T1000 (cell line): ENCODE measurements at places on chromosomes 6 and 20.

DNA sequence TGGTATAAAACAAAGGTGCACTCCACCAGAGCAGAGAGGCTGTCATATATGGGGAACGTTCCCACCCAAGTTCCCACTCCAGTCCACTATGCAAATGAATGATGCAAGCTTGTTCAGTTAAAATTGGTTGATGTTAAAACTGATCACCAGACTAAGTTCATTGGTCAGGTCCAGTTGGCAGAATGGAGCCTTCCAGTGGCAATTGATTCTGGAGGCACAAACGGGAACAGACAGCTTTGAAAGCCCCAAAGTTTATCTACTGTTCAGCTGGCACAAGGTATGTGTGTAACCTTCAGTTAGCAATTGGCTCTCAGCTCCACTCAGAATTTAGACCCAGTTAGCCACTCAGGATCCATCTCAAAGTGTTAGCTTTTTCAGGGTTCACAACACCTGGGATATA lies 119.4 kb upstream of the CEP85L start:
- no peak for DNase-seq

DNA sequence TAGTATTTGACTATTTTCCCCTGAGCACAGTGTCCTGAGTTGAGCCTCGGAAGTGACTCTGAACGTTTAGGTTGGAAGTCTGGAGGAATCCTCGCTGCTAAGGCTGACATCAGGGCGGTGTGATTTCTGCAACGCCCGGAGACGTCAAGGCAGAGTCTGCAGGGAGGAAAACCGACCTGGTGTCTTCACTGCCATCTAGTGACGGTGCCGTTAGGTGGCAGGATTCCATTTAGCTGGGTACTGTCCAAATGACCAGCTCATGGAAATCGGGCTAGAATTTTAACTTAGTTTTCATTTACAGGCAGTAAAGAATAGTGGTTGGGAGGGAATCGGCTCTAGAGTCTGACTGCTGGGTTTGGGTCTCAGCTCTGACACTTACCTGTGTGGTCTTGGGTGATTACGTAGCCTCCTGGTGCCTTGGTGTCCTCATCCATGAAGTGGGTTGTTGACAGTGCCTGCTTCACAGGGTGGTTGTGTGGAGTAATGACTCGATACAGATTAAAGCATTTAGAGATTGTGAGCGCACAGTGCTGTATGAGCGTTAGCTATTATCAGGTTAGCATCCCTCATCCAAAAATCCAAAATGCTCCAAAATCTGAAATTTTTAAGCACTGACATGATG lies 35.0 kb downstream of the FOXF2 start:
- peak; percentile 12 for DNase-seq

- no peak for DNase-seq
Measured at GRCh38 chr6:49490633-49491032, 9.1 kb upstream of the GLYATL3 start.

DNA sequence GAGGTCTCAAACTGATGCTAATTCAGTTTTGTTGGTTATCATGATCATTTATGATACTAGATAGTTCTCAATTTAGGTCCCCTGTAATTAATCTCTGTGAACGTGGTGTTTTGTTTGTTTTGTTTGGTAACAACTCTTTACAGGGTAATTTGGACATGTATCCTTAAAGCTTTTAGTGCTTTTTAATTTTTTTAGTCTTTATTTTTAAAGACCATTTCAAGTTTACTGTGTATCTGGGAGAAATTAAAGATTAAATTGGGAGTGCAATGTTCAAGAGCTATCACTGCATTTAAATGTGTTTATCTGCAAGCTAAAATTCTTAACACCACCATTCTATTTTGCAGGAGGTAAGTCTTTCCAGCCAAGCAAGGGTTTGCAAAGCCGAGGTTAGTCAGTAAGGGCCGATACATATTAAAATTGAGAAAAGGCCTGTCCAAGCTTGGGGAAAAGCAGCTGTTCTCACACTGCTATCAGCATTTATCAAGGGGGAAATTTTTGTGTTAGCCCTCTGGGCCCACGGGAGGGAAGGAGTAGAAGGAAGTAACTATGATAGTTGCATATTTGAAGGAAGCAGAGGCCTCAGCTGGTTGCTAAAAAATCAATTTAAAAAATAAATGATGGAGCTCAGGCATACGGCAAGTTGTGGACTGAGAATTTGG lies 59.3 kb upstream of the ZNF217 start:
- no peak for DNase-seq

GRCh38 chr20:8646716-8647115 lies 422.2 kb upstream of the PLCB4 start:
- DNase-seq: no peak

- DNase-seq: no peak
Measured at GRCh38 chr6:131129689-131130553, 5.3 kb upstream of the AKAP7 start.

GRCh38 chr6:88992741-88993552 lies 29.5 kb upstream of the RNGTT start:
- no peak for DNase-seq

- DNase-seq: no peak
Measured at GRCh38 chr6:49552596-49552995, 2.1 kb downstream of the C6orf141 start.

- no peak for DNase-seq
Measured at GRCh38 chr6:167056370-167056769, 57.2 kb downstream of the CEP43 start.

GRCh38 chr20:20839771-20840170 lies 127.3 kb upstream of the RALGAPA2 start:
- DNase-seq: no peak

- no peak for DNase-seq
Measured at GRCh38 chr20:14937021-14937420, 599.6 kb upstream of the FLRT3 start.

DNA sequence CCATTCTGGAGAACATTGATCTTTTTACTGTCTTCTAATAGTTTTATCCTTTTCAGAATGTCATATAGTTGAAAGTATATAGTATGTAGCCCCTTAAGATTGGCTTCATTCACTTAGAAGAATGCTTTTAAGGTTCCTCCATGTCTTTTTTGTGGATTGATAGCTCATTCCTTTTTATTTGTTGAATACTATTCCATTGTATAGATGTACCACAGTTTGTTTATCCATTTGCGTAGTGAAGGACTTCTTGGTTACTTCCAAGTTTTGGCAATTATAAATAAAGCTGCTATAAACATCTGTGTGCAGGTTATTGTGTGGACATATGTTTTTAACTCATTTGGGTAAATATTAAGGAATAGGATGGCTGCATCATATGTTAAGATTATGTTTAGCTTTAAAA lies 27.8 kb downstream of the ABT1 start:
- DNase-seq: no peak

GRCh38 chr6:111417181-111417585 lies 65.8 kb downstream of the REV3L start:
- DNase-seq: no peak

DNA sequence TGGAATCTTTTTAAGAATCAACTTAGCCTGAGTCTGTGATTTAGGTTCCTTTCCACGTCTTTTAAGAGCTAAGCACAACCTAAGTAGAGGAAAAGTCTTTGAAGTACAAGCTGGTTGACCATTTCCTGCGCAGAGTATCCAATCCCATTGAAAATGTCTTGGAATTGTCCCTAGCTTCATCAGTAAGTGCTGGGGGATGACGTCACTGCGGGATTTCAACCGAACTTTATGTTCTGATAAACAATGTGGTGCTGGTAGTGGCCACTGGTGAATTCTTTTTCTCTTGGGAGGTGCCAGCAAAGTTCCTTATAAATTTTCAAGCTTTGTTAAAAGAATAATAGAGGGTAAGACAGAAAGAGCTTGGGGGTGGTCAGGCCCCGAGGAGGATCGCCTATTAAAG lies 69.2 kb downstream of the PDE7B start:
- no peak for DNase-seq

DNA sequence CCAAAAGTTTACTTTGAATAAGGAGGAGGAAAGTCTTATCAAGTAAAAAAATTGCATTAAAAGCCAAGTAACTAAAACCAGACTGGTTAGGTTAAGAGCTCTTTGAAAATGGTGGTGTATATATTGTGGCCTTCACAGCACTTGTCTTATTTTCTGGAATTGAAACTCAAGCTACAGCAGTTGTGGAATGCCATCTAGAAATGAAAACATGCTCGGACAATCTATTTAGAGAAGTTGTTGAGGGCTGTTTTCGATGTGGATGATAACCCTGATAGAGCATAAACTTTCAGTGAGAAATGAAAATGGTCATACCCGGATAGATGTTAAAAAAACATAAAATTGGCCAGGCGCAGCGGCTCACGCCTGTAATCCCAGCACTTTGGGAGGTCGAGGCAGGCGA lies 47.0 kb downstream of the ARID1B start:
- no peak for DNase-seq

DNA sequence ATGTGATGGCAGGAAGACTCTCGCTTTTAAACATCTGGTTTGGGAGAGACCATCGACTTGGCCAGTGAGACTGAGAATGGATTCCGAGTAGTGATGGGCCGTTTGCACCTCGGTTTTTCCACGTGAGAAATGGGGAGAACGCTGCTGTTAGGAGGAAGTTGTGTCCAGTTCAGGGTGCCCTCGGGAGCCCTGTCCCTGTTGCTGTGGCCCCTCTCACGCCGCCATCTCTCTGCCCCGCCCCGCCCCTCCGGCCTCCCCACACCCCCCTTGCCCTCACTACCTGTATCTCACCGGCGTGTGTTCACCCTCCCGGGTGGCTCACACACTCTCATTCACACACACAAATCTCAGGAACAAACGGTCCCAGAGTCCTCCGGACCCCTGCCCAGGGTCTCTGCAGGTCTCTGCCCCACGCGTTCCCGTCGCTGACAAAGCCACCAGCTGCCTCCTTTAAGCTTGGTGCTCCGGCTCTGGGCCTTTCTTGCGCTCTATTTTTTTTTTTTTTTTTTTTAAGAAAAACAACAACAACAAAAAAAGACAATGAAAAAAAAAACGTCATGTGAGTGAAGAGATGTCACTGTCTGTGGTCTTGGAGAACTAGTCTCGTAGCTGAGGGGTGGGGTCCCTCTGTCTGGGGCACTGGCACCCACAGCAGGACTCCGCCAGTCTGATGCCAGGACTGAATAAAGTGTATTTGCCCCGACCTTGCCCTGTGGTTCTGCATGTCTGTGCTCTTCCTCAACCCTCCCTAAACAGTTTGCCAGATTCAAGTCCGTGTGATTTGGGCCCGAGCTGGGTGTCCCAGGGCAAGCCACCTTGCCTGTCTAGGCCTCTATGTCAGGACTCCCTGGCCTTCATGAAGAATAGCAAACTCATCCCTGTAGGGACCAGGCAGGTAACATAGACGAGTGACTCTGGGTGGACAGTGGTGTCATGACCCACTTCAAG lies 2.9 kb downstream of the SOX12 start:
- DNase-seq: no peak

DNA sequence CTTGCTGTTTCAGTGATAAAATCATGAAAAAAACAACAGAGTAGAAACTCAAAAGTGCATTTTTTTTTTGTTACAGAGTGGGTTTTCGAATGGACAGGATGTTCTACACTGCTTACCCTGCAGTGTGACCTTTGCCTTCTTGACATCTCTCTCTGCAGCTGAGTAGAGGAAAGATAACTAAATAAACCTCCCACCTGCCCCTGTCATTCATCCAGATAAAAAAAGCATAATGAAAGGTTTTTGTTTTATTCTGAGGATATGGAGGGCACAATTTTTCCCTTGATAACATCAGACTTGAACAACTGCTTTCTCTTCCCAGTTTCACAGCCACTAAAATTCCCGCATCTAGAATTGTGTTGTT lies 193.6 kb upstream of the FOXQ1 start:
- no peak for DNase-seq

GRCh38 chr6:13355999-13356785 lies 27.9 kb upstream of the TBC1D7 start:
- no peak for DNase-seq

- no peak for DNase-seq
Measured at GRCh38 chr6:135546680-135547418, 49.3 kb upstream of the AHI1 start.

DNA sequence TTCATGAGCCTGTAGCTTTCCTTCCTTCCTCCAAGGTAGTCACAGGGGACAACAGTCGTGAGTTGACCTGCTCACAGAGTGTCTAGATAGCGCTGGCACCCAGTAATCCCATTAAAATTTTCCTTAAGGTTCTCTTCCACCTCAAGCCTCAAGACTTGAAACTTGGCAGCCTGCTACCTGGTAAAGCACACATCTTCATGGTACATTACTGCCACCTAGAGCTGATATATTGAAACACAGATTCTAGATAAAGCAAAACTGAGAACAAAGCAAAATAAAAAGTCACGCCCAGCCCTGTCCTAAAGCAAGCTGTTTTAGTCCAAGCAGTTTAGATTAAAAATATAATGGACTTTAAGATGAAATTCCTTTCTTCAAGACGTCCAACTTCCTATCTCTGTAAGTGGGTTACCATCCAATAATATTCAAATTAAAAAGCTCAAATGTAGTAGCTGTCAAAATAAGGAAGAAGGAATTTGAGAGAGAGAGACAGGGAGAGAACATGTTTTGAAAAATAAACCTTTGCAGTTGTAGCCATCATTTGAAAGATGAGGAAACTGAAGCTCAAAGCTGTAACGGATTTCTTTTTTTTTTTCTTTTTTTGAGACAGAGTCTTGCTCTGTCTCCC lies 50.7 kb upstream of the CD83 start:
- DNase-seq: no peak

DNA sequence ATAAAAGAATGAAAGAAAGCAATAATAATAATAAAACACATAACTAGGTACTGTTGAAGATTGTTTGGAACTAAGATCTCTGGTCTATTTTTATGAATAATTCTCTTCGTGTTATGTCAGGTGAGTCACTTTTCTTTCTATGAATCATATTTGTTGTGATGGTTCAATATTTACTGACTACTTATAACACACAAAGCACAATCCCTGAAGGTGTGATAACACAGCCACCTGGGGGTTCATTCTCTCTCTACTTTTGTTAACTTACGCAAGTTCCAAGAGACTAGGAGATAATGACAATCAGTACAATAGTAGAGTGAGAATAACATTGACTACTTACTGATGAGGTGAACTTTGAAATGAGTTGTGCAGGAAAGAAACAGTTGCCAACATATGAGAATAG lies 149.9 kb downstream of the IBTK start:
- DNase-seq: no peak

GRCh38 chr6:47353871-47354270 lies 44.2 kb upstream of the TNFRSF21 start:
- no peak for DNase-seq

DNA sequence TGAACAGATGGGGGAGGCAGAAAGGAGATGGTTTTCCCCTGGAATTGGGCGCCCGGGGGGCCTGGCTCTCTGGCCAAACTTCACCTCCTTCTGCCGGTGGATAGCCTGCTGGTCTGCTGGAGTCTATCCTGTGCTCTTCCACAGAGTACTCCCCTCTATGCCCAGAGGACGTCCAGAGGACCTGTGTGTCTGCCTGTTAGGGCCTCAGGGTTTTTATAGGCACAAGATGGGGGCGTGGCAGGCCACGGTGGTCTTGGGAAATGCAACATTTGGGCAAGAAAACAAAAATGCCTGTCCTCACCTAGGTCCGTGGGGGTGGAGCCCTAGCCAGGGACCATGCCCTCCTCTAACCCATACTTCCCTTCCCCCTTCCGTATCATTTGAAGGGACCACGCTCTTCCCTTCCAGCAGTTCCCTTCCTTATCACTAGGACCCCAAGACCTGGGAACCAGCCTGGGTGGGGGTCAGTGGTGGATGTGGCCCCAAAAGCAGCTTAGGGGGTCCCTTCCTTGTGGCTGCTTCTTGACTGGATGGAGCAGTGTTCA lies 53.6 kb upstream of the ZNF337 start:
- no peak for DNase-seq
